HAP-1 (cell line): ENCODE measurements at places on chromosomes 6 and 20.

DNA sequence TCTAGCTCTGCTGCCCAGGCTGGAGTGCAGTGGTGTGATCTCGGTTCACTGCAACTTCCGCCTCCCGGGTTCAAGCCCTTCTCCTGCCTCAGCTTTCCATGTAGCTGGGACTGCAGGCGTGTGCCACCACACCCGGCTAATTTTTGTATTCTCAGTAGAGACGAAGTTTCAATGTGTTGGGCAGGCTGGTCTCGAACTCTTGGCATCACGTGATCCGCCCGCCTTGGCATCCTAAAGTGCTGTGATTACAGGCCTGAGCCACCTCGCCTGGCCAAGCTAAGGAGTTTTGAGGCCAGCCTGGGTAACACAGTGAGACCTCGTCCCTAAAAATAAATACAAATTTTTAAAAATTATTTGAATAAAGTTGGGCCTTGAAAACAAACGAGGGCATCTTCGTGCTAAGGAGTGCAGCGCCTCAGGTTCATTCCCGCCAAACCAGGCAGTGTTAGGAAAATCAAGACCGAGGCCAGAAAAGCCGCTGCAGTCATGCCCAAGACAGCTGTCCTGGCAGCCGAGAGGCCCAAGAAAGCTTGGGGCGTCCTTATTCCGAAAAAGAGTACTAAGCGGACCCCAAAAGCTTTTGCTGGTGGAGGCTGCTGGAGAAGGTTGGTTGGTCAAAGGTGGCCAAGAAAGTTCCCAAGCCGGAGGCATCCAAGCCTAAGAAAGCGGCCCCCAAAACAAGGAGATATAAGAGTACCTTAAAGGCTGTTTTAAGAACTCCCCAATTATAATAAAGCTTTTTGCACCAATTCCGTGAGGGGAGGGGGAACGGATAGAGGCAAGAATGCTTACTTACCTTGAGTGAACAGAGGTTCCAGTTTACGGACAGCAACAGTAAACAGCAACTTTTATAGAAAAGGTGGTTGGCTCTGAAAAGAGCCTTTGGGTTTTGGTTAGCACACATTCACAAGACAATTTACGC lies 109.0 kb downstream of the HFE start:
- peak; percentile 20 for DNase-seq

DNA sequence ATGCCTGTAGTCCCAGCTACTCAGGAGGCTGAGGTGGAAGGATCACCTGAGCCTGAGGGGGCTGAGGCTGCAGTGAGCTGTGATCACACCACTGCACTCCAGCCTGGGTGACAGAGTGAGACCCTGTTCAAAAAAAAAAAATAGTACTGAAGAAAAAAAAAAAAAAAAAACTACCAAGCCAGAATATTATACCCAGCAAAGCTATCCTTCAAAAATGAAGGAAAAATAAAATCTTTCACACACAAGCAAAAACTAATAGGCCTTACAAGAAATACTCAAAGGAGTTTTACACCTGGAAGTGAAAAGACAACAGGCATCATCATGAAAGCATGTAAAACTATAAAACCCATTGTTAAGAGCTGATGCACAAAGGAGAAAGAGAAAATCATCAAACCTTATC lies 37.5 kb upstream of the SRSF6 start:
- no peak for DNase-seq

- peak; percentile 24 for DNase-seq
Measured at GRCh38 chr6:70956451-70957283, at the start of gene B3GAT2. B3GAT2 (minus strand) TSS chr6:70957060; CDS start chr6:70956429, 631 bp downstream.

- DNase-seq = peak; percentile 35
Measured at GRCh38 chr6:83193747-83194566, 800 bp downstream of the RWDD2A start.

DNA sequence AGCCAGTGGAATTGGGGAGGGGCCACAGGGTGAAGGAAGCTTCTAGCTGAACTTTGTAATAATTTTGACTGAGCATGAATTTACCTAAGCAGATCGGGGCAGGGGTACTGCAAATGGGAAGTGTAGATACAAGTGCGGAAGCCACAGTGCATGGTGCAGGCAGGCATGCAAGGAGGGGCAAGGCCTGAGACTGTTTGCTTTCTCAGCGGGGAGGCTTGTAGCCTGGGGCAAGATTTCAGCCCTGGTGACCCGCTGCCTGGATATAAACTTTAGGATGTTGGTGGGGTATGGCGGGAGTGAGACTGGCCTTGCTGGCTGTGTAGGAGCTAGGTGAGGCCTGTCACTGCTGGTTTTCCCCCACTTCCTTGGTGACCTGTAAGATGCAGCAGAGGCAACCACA lies 266.4 kb upstream of the PREP start:
- DNase-seq = no peak

- DNase-seq = no peak
Measured at GRCh38 chr6:64090352-64090751, 454.8 kb downstream of the PHF3 start.

GRCh38 chr20:2742431-2742830 lies 49.9 kb downstream of the EBF4 start:
- DNase-seq = no peak

DNA sequence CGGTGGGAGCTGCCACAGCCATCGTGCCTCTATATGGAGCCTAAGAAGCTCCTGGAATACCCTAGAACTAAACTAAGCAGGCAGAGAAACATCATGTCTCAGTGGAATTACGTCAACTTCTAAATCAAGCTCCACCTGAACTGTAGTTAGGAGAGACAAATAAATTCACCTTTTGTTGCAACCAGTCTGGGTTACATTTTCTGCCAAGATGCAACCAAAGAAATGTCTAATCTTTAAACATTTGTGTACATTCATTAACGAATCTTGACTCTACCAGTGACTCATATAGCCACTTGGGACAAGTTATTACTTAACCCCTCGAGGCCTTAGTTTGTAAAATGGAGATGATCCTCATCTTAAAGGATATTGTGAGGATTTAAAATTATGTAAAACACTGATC lies 8.9 kb downstream of the PTPRK start:
- DNase-seq = no peak

- no peak for DNase-seq
Measured at GRCh38 chr6:149196091-149196490, 121.4 kb upstream of the TAB2 start.
